Cerebellar nuclear complex (tissue), 1 donor: ENCODE measurements at places on chromosomes 2 and 18.

DNA sequence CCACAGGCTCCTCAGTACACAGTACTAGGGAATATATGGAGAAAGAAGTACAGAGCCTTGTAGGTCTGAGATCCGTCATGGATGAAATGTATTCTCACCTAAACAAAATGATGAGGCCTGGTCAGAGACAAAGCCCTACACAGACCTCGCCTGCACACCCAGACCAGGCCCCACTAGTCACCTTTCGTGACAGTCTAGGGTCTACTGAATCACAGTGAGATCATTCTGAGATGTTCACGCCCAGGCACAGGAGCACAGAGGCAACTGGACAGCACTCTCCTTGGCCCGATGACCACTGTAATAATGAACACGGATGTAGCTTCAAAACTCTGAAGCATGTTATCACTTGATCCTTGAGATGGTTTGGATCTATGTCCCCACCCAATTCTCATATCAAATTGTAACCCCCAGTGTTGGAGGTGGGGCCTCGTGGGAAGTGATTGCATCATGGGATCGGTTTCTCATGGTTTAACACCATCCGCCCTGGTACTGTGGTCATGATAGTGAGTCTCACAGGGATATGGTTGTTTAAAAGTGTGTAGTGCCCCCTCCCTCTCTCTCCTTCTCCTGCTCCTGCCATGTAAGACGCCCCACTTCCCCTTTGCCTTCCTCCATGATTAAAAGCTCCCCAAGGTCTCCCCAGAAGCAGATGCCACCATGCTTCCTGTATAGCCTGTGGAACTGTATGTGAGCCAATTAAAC is 15.1 kb downstream of the DOCK10 start:
- no peak for DNase-seq

GRCh38 chr2:240810621-240811020 is 9.4 kb downstream of the KIF1A start:
- DNase-seq = no peak

DNA sequence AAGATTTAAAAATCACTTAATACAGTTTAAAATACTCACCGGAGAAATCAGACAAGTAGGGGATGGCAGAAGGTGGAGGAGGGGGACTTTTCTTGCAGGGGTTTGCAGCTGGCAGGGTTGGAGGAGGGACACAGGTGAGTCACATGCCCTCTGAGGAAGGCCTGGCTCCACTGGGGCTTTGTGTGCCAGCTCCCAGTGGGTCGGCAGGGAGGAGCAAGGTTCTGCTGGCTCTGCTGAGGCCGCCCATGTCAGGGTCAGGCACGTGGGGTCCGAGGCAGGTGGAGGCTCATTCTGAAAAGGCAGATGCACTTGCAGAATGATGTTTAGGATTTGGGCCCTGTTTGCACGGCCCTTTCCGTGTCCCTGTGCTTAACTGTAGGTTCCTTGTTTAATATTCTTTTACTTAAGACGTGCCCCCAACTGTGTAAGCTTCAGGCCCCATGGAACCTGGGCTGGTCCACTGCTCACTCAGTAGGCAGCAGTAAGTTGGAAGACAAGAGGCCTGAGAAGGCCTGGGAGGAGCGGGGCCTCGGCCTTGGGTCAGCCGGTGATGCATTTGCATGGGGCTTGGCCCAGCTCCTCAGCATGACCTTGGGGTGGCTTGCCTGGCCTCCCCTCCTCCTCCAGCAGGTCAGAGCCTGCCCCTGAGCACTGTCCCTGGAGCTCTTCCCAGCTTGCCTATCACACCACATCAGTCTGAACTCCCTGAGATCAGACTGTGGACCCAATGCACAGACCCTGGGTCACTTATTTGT is 141.0 kb downstream of the GLI2 start:
- DNase-seq = no peak

DNA sequence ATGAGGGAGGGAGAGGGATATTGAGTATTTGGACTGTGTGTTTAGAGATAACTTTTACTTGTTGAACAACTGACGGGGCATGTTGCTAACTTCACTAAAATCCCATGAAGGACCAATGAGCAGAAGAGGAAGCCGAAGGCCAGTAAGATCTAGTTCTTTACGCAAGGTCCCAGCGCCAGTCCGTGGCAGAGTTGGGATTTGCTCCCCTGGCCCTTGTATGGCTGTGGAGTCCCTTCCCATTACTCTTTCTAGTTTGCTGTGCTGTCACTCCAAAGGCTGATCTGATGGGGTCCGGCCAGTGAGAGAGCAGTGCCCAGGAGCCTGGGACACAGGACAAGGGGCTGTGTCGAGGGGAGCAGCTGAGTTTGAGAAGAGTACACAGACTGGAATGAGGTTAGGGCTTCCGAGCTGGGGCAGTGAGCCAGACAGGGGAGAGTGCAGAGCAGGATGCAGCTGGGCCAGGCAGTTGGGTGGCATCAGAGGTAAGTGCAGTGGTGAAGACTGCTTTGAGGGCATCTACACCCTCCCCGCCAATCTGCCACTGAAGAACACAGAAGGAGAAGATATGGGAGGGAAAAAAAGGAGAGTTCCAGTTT is 692.9 kb upstream of the HS6ST1 start:
- DNase-seq = no peak

DNA sequence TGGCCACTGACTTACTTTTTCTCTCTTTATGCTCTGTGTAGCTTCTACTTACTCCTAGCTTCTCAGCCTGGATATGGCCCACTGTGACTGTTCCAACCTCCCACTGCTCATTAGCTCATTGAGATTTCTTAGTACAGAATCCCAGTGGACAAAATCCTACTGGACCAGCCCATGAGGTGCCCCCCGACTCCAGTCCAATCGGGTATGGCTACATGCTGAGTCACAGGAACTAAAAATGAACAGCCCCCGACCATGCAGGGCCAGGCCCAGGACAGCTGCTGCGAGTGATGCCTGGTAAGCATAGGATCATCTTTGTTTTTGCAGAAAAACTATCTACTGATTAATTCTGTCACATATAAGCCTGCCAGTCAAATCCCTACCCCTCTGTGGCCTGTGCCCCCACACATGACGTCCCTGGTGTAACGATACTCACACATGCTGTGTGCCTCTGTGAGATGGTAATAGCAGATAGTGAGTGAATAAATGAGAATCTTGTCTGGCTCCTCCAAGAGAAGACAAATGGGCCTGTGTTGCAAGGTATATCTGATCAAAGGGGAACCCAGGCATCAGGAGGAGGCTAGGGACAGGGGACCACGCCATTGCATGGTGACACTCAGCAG is 85.9 kb upstream of the KLF7 start:
- no peak for DNase-seq

- DNase-seq = no peak
Observed at GRCh38 chr2:16012029-16012596, 71.8 kb downstream of the MYCN start.

DNA sequence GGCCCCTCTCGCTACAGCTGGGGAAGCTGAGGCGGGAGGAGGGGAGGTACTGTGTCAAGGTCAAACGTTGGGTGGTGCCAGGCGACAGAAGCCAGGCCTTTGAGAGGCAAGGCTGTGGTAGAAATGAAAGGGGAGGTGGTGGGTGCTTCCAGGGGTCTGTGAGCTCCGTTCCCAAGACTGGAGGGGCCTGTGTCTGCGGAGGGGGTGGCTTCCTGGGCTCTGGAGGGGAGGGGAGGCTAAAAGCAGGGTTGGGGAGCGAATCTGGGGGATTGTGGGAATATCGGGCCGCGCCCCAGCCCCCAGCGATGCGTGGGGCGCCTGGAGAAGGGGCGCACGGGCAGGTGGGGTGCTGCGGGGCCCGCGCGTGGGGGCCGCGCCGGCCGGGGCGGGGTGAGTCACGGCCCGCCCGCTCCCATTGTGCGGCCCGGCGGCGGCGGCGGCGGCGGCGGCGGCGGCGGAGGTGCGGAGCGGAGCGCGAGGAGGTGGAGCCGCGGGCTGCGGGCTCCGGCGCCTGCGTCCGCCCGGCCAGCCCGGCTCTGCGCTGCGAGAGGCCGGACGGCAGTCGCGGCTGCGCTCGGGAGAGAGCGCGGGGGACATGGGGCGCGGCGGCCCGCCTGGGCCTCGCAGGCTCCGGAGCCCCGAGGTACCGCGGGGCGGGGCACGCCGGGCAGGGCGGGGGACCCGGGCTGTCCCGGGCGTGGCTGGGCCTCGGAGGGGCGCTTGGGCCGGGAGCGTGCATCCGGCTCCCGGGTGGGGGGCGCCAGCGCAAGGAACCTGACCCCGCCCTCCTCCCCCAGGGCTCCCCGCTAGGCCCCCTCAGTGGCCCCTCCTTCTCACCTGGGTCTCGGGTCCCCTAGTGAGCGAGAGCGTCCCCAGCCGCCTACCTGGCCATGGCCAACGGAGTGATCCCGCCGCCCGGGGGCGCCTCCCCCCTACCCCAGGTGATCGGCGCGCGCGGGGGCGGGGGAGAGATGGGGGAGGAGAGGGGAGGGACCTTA is at the start of gene SLC4A3:
Gene SLC4A3 (plus strand): TSS at position 528 of the 998 bp plus-strand sequence. CDS start 363 bp downstream, at position 891.
- DNase-seq = no peak

DNA sequence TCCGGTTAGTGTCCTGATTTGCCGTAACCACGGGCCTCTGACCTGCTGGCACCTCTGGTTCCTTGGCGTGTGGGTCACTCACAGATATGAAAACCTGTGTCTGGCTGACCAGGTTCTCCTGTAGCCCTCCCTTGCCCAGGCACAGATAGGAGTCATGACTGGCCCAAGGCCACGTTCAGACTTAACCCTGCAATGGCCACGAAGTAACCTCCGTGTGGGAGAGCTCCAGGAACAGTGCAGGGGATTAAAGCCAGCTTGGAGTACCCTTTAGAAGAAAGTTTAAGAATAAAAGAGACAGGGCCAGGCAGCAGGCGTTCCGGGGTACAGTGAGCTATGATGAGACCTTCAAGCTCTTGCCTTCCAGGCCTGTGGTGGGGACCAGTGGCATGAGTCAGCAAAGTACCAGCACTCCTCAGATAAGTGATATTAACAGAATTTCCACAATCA is 25.5 kb downstream of the CENPO start:
- no peak for DNase-seq

GRCh38 chr2:23330214-23330613 is 54.8 kb upstream of the KLHL29 start:
- DNase-seq = no peak

DNA sequence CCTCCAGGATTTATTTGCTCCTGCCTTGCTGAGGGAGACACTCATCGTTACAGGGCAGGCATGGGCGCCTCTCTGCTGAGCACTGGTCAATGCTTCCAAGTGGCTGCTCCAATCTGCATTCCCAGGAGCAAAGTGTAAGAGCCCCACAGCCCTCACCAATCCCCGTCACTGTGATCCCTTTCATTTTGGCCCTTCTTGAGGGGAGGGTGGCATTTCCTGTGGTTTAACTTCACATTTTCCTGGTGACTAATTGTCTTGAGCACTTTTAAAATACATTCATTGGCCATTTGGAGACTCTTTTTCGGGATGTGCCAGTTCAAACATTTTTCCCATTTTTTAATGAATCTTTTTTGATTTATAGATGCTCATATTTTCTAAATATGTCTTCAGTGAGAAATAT is 33.0 kb downstream of the TPO start:
- no peak for DNase-seq

DNA sequence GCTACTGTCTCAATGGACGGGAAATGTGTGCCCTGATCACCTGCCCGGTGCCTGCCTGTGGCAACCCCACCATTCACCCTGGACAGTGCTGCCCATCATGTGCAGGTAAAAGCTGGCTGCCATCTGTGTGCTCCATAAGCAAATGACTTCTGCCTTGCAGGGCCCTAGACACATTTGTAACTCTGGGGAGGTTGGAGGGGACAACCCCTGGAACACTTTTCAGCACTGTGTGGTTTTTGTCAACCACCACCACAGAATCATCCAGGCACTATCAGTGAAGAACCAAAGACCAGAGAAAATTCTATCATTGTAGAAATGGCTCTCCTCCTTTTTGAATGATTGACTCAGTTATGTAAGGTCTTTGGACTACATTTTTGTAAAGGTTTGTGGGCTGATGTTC is 84.3 kb downstream of the FEZ2 start:
- no peak for DNase-seq

DNA sequence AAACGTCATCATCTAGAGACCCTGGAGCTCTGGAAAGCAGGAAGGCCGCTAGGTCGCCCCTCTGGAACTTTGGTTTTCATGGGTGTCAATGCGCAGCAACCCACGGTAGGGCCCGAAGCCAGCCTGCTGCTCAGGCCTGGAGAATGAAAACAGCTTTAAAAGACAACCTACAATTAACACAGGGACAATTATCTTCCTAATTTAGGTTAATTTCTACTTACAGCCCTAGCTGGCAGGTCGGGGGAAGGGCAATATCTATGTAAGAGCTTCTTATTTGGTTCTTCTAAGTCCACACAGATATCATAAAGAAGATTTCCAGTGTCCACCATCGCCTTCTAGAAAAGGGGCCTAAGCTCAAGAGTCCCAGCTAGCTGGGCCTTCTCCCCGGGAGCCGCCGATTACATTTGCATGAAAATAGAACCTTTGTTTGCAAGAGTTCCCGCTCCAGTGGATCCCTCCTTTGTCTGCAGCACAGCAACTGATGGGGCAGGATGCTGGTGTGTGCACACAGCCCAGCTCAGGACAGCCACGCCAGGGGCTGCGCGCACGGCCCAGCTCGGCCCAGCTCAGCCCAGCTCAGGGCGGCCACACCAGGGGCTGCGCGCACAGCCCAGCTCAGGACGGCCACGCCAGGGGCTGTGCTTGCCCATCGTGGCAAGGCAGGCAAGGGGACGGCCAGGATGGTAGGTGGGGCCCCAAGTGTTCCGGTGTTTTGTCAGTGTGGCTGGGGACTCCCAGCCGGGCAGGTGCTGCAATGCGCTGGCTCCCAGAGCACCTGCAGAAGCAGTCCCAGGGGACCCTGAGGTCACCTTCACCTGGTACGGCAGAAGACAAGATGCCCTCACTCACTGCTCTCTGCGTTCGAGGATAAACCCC is 109.1 kb downstream of the HDAC4 start:
- DNase-seq = no peak

DNA sequence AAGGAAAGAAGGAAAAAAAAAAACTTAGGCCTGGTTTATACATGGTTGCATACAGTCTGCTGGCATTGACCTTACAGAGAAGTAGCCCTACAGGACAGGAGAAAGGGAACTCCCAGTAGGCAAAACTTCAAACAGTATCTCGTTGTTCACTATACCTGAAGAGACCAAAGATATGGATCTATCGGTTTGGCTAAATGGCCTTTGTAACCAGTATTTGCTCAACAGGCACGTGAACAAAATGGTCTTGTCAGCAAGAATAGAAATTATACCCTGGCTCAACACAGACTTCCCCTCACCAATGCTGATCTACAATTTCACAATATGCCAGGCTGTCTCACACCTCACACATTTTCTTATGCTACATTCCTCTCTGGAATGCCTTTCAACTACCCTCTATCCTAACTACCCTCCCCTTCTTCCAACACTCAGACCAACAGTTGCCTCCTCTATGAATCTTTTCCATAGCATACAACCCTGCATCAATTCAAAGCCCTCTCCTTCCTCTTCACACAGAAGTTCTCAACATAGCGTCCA is 13.7 kb downstream of the HYCC2 start:
- DNase-seq = no peak

GRCh38 chr2:229392196-229392595 is 121.1 kb upstream of the PID1 start:
- DNase-seq = no peak

DNA sequence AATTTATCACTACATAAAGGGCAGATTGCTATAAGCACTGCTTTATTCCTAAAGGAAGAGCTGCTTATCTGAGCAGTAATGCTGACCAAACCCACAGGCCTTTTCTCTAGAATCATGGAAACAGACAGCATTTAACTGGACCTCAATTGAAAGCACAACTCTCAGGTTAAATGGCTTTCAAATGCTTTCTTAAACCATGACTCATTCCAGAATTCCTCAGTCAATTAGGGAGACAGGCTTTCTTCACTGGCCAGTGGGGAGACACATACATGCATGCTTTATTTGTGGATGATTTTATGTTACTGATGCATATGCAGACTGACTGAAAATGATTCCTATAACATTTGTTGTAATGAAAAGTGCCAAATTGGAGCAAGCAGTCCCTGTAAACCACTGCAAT is 114.6 kb downstream of the ACVR1 start:
- no peak for DNase-seq
